ENCODE measurements at places on chromosomes 2 and 18.

- DNase-seq, result peak; percentile 80
Observed at GRCh38 chr2:55883357-55883756, 40.2 kb downstream of the EFEMP1 start.

- peak; percentile 54 for DNase-seq
Observed at GRCh38 chr2:71884303-71885042, 263.2 kb downstream of the CYP26B1 start.

GRCh38 chr2:223760838-223761502, 76.4 kb downstream of the AP1S3 start:
- peak; percentile 18 for DNase-seq

- no peak for DNase-seq
Observed at GRCh38 chr2:72415241-72415661, 267.6 kb upstream of the CYP26B1 start.

GRCh38 chr2:148006249-148007007, 14.1 kb downstream of the ORC4 start:
- no peak for DNase-seq

- DNase-seq, result no peak
Observed at GRCh38 chr2:164028814-164029534, 293.2 kb upstream of the FIGN start.

- DNase-seq, result no peak
Observed at GRCh38 chr2:33459745-33460144, 16.7 kb upstream of the RASGRP3 start.

DNA sequence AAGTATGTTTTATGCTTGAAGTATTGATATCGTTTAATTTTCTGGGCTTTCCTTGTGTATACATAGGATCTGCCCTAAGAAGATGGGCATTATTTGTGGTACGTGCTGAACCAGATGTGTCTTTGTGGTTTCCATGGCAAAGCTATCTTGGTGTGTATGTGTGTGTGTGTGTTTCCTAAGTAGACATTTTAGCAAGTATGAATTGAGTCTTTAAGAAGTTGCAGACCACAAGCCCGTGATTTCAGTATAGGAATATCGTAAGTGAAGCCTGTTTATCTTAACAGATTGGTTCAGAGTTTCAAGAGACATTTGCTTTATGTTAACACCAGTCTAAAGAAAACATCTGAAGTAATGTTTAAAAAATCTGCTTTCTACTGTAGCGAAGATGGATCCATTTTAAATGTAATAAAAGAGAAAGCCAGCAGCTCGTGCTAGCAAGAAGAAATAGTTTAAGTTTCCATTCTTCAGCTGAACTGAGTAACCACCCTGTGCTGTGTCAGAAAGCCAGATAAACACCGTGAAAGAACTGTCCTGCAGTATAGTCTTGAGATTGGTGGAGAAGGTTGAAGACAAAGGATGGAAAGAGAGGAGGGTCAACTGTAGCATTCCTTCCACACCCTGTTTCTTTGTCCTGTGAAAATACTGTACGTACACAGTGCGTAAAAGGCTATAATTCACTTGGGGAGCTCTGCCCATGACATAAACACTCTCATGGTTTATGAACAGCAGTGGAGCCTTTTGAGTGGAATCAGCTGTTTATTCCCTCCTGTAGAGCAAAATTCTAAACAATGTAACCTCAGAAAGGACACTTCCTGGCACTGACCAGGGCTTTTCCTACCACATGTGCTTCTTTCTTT, 91.9 kb upstream of the FOSL2 start:
- no peak for DNase-seq

DNA sequence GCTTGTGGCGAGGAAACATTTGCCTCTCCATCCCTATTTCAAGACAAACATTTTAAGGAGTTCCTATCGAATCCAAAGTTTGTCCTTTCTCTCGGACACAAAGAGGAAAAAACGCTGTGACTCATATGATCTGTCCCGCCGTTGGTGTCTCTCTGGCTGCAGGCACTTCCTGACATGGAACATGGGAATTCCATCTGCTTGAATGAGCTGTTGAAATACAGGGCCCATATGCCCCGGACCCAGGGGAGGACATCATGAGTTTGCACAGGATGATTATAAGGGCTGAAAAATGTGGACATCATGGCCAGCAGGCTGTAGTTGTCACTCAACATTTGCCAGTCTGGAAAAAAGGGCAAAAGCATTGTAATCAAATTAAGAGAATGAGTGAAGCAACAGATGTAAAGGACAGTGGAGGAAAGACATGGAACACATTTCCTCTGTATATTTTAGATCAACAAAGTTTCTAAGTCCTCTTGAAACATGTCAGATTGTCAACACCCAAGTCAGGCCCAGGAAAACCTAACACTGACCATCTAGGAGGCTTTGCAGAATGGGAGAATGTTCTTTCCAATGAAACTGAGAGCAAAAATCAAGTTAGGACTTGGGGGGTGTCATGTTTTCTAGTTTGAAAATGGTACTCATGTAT, 103.2 kb upstream of the SMIM21 start:
- DNase-seq, result no peak

GRCh38 chr2:173752152-173752551, 213.0 kb downstream of the SP3 start:
- DNase-seq, result no peak
